ENCODE measurements at places on chromosomes 7 and 10. TPM values are rescaled to one million over a fixed set of nuclear protein-coding genes. Genes with fewer than 3 reads are reported as not detected.

The NACAD gene
- 4.9 TPM for total RNA-seq

DNA sequence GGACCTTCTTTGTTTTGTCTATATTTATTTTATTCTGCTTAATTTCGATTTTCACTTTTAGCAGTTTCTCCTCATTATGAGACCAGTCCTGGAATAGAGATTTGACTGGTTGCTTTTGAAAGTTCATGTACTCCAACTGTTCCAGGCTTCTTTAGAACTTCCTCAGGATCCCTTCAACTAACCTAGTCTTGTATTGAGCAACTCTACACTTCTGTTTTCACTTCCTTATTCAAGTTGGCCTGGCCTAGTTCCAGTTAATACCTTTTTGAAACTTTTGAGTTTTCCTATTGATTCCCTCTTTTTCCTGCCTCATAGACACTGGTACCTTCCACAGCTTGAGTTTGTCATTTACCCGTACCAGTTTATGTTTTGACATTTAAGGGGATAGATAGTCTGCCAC is 421.7 kb downstream of the ATRNL1 start:
- no peak for DNase-seq

The WDFY4 gene
- total RNA-seq: 8.7 TPM

GRCh38 chr10:43952760-43953159 is 304.1 kb upstream of the ZNF32 start:
- no peak for DNase-seq

DNA sequence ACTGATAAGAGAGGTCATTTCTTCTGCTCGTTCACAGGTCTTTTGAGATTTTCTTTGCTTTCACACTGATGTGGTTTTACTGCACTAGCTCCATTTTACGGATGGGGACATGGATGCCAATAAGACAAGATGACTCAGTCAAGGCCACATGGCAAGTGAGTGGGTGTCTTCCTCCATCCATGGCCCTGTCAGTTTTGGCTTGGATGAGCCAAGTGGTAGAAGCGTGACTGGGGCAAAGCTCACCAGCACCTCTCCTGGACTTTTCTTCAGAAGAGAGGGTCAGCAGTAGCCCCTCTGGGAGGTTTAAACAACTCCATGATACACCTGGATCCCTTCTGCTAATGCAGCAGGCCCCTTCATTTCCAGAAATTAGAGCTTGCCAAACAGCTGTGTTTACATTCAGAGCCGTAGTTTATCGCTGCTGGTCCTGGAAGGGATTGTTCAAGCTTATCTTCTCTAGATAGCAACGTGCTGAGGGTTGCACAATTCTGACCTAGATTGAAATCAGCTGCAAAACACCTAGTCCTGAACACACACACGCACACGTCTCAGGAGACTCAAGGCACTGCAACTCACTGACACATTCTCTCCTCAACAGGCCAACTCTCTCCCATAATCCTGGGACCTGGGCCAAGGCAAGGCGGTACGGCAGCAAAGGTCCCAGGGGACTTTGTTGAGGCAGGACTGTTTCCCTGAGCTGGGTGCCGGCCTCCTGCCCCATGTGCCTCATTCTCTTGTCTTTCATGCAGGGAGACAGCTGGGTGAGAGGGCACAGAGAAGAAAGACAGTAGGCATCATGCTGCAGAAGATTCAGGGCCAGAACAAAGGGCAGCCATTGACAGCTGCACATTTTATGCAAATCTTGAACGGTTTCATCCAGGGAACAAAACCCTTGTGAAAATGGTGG is 14.2 kb upstream of the PDCD4 start:
- peak; percentile 87 for DNase-seq

GRCh38 chr10:1626410-1626809 is 110.9 kb downstream of the ADARB2 start:
- no peak for DNase-seq

DNA sequence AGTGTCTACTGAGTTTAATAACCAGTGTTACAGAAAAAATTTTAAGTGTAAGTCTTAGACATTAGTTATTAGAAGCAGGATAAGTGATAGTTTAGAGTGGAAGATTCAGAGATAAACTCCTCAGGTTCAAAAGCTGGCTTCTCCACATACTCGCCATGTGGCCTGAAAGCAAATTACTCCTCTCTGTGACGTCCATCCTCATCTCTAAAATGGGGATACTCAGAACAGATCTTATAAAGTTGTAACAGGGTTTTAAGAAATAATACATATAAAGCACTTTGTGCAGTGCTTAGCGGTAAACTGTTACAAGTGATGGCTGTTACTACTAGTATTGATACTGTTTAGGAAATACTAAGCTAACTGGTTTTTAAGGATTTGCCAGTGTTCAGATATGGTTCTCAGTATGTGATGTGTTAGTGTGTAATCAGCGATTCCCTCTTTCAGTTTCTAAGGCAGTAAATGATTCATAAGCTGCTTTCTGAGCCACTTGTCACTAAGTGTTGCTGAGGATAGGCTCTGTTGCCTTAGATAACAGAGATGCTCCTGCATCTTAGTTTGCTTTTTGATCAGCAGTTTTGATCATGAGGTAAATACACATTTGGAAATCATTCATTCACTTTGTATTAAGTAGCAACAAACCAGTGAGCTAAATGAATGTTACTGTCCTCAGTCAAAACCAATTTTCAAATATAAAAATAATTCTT is 58.7 kb downstream of the CYP51A1 start:
- DNase-seq: no peak

- no peak for DNase-seq
These were observed 48.0 kb downstream of the RHOBTB1 start for GRCh38 chr10:60896033-60896432.

DNA sequence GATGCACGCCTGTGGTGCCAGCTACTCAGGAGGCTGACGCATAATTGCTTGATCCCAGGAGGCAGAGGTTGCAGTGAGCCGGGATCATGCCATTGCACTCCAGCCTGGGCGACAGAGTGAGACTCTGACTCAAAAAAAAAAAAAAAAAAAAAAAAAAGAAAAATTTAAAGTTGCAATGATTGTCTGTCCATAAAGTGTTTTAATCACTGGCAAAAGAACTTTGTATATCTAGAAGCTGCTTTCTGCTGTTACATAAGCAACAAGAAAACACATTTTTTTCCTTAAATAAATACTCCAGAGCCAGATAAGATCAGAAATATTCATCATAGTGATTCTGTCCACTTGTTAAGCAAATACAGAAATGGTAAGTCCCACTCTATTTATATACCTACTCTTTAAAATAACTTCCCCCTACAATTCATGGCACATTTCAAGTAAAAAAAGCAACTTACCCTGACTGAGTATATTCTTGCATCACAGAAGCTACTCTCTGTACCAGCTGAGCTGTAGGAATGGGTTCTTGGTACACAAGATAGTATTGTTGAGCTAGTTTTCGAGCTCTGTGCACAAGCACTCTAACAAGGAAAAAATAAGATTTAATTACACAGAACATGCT is 7.6 kb downstream of the PSMA2 start:
- no peak for DNase-seq

- DNase-seq: no peak
These were observed 615 bp downstream of the THAP5 start for GRCh38 chr7:108568801-108569380.

The GBX1 gene
- not detected for total RNA-seq

The PLCE1 gene
- total RNA-seq: 3.5 TPM

The MUC12 gene
- 0.72 TPM for total RNA-seq

The CYP3A7 gene
- 92.6 TPM for total RNA-seq

- DNase-seq: peak; percentile 62
These were observed 10.2 kb upstream of the AGR2 start for GRCh38 chr7:16815001-16815400.

The TSPAN12 gene
- total RNA-seq: 65.8 TPM

DNA sequence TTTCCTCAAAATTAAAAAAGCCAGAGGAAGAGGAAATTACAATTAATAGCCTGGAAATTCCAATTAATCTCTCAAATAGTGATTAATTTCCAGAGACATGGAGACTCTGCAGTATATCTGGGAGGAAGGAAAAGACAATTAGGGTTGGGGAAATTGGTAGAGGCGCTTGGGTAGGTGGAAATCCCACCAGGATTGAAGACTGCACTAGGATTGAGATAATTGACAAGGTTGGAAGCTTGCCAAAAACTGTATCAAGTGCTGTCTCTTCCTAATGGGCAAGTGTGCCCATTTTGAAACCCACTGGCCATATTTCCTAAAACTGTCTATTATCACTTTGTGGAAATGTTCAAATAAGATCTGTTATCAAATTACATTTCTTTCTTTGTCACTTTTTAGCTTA is 21.6 kb downstream of the CHN2 start:
- DNase-seq: no peak

- no peak for DNase-seq
These were observed 33.7 kb downstream of the ZNF775 start for GRCh38 chr7:150412518-150413488.

The CLCN1 gene
- 1.2 TPM for total RNA-seq

DNA sequence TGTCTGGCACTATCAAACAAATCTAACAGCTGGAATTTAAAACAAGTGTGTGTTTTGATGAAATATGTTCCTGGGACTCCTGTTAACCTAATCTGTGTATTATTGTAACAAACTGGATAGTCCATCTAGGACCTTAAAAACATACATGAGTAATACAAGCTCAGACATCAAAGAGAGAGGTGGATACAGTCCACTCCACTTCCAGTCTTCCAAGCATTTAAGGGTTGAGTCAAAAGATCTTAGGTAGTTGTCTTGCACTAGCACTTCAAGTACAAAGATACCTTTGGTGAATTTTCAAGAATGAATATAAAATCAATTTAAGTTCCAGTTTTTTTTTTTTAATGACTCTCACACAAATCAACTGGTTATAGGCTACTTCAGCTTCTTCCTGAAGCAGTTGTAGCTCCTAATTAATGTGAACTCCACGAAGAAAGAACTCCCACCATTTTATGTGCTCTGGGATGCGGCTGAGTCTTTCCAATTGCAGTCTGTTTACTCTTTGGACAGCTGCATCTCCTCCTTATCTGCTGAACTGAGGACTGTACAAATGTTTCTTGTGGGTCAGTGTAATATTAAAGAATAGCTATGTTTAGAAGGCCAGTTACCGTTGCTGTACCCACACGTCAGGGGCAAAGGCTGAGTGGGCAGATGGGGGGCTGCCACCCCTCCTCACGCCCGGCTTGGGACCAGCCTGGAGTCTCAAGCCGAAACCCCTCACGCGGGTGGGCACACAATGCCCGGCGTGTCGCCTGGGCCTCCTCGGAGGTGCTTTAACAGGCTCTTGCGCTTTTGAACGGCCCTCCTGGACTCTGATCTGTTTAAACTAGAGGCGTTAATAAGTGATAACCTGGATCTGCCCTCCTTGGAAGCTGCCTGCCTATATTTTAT is 2.9 kb upstream of the IGF2BP3 start:
- DNase-seq: no peak

- DNase-seq: no peak
These were observed 16.7 kb upstream of the NUP205 start for GRCh38 chr7:135541029-135541428.

The SHH gene
- total RNA-seq: 134 TPM

DNA sequence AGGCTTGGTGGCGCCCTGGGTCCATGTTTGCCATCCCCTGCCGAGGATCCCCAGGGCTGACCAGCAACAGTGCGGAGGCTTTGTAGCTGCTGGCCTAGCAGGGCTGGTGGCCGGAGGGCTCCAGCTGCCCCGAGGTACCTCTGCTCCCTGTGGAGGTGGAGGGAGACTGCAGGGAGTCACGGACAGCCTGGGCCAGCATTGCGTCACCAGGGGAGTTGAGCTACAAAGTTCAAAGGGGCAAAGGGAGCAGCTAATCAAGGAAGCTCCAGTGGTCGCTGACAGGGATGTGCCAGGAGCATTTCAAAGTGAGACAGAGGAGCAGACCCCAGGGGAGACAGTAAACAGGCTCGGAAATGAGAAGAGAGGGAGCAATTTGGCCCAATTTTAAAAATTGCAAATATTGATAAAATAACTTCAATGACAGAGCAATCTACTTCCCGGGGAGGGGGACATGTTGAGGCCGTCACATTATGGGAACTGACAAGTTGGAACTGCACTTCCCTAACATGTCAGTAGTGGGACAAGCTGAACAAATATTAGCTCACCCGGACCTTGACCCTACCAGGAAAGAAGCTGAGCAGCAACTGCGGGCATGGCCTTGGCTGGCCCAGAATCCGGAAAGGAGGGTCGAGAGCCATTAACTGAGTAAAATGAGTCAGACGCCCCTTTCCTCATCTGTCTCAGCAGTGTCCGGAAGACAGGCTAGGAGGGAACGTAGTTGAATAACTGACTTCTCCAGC is 39.4 kb downstream of the BTBD16 start:
- DNase-seq: peak; percentile 71

DNA sequence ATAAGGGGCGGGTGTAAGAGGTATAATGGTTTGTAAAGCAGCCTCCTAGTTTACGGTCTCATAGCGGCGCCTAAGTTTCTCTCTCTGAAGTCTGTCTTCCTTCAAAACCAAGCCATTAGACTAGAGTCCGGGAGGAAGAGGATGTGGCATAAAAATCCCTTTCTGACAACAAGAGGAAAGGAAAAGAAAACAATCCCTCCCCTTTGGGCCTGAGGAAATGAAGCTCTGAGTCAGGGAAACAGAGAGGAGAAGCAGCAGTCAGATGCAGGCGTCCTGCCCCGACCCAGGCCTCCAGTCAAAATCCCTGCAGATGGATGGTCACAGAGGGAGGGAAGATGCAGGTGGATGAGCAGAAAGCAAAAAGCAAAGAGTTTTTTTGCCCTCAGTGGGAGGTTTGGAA is 23.7 kb downstream of the PARP12 start:
- no peak for DNase-seq

DNA sequence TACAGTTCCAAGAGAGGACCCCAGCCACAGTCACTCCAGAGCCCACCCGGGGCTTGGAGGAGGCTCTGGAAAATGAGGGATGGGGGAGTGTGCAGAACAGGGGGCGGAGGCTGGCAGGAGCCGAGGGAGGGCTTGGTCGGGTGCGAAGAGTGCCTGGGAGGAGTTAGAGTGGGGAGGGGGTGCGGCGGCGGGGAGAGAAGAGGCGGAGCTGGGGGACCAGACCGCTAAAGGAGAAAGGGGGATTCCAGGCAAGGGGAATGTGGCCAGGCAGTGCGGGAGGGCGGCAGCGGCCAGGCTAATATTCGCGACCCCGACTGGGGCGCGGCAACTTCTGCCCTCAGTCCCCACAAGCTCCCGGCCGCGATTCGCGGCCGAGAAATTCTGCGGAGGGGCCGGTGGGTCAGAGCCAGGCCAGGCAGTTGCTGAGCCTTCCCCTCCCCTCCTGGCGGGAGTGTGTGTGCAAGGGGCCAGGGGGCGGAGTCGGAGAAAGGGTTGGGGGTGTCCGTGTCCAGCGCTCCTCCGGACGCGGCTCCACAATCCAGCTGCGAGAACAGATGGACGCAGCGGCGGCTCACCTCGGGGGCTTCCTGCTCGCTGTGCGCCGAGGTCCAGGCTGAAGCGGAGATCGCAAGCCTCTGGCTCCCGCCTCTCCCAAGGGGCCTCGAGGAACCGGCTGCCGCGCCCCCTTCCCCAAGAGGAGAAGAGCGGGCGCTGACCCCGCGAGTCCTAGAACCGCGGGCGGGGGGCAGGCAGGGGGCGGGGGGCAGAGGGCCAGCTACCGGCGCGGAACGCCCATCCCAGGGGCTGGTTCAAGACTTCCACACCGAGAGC is 612 bp upstream of the SLC18A3 start:
- DNase-seq: no peak

- DNase-seq: no peak
These were observed 231.8 kb downstream of the WDR37 start for GRCh38 chr10:1287971-1288401.

The KCNH2 gene
- total RNA-seq: 49.4 TPM

The ZNF394 gene
- 27.3 TPM for total RNA-seq

The ARHGEF5 gene
- 45.8 TPM for total RNA-seq

Measured in mucosa of gallbladder (tissue), 1 donor.